OCI-LY7 (cell line): ENCODE measurements at places on chromosomes 2 and 18.

DNA sequence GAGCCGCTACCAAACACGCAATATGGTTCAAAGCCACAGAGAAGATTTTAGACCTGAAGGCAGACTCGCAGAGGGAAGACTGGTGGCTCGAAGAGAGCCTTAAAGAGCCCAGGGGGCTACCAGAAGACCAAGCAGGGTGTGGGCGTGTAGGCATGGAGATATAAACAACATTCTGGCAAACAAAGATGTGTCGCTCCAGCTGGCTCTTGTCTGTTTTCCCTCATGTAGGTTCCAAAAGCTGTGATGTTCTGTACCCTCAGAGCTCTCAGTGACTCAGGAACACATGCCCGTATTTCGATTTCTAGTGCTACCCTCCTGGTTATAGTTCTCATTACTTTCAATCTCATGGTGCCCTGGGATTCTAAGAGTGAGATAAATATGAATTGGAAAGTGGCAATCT lies 44.5 kb downstream of the DOCK10 start:
- DNase-seq = no peak

GRCh38 chr18:72898870-72899269 lies 31.1 kb upstream of the NETO1 start:
- no peak for DNase-seq

GRCh38 chr2:205245652-205246051 lies 436.6 kb upstream of the NRP2 start:
- no peak for DNase-seq

GRCh38 chr2:98379311-98380202 lies 33.3 kb downstream of the CNGA3 start:
- DNase-seq = no peak

- no peak for DNase-seq
These were observed 4.3 kb downstream of the BIN1 start for GRCh38 chr2:127102521-127103242.

GRCh38 chr2:15120631-15121030 lies 440.5 kb downstream of the NBAS start:
- DNase-seq = no peak

DNA sequence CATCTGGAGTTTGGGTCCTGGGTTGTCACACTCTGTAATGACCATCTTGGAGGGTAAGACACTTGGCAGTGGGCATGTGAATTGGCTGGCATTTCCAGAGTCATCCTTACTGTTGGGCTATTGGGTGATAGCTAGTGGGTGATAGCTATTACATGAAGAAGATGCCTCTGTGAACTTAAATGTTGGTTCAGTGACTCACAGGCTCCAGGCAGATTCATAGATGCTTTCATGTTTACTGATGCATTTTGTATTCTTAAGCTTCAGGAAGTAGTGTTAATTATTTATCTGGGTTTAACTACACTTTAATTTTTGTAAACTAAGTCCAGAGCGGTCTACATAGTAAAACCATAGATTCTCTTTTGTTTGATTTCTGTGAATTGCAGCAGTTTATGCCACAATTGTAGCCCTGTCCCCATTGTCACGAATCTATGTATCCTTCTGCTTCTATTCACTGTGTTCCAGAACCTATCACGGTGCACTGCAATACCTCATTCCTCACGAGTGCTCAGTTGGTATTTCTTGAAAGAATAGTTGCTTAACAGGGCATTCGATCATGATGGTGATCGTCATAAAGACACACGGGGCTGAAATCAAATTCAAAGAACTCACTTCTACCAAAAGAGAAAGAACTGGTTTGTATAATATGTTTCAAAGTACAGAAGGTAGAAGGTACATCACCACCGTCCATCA lies 79.7 kb downstream of the GBX2 start:
- no peak for DNase-seq

DNA sequence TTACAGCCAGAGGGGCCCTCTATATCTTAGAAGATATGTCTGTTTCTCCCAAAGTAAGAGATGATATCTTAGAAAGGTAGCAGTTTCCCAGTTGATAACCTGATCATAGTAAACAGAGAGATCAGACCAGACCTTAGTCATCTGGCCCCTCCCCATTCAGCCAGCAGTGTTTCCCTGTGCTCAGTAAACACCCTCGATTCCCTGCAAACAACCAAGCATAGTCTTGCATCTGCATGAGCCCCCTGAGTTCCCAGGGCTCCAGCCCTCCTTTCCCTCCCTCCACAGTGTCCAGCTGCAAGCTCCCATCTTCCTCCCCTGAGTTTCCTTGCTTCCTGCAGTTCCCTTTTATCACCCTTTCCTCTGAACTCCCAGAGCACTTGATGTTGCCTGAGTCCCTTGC lies 20.3 kb downstream of the NRP2 start:
- DNase-seq = no peak
